Pons (tissue), 1 donor: ENCODE measurements at places on chromosomes 7 and 10.

- DNase-seq = no peak
These were observed 181.3 kb downstream of the BAMBI start for GRCh38 chr10:28858646-28859045.

DNA sequence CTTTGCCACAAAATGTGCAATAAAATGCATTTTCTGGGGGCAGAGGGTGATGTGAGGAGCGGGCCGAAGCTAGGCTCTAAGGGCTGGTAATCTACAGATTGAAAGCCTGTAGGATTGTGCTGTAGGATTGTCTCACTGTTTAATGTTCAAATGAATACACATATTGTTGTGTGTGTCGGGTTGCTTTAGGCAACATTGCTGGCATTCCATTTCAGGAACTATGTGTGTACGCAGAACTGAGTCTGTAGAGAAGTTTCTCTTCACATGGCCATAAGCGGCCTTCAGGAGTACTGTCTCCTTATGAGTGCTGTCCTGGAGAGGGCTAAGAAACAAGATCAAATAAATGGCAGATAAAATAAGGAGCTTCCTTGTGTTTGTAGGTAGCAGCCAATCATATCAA, 540.2 kb downstream of the GATA3 start:
- DNase-seq = no peak

GRCh38 chr7:117072620-117073118, 119.4 kb downstream of the ST7 start:
- peak; percentile 83 for DNase-seq

DNA sequence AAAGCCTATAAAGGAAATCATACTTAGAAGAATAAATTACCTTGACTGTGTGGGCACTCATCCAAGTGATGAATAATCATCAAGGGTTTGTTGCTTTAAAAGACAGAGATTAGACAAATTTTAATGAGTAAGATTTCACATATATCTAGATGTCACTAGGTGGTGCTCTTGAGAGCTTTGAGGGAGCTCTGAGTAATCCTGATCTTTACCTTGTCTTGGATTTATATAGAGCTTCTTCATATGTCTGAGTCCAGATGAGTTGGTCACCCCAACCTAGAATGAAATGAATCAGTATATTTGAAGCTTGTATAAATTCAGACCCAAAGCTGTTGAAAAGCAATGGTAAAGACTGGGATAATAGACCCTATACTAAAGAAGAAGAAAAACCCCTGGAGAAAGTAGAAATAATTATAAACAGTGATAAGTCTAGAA, 3.7 kb downstream of the AGR2 start:
- peak; percentile 61 for DNase-seq

DNA sequence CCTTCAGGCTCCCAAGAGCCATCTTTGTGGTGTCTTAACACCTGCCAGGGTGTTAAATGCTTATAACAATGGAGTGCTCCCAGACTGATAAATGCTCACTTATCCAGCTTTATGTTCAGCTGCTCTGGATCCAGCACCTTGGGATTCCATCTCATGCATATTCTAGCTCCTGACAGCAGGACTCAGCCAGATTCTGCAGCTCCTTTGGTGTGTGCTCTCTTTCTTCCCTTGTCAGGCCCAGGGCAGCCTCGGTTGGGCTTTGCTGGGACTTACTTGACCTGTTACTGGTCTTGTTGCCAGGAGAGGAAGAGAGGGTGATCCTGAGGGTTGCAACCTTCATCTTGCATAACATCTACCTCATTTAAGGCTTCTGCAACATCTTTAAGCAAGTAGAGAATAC, 59.4 kb upstream of the CCNY start:
- no peak for DNase-seq

DNA sequence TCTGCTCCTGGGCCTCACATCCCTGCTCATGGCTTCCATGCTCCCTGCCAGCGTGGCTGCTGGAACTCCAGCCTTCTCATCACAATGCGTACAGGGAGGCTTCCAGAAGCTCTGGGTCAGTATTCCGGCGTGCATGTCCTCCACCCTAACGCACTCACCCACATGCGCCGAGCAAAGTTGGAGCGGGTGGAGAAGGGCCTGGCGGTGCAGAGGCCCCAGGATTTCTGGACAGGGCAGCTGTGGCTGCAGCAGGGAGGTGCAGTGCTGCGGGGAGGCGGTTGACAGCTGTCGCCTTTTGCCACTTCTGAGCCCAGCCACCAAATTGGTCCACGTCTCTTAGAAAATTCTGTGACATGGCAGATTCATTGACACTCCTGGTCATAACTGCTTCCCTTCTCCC, 33.6 kb upstream of the FAM20C start:
- no peak for DNase-seq
